Activated CD4-positive, alpha-beta memory T cell treated with anti-CD3 and anti-CD28 coated beads for 36 hours (primary cell): ENCODE measurements at places on chromosomes 12 and 14. TPM values are rescaled to one million over a fixed set of nuclear protein-coding genes. Genes with fewer than 3 reads are reported as not detected.

DNA sequence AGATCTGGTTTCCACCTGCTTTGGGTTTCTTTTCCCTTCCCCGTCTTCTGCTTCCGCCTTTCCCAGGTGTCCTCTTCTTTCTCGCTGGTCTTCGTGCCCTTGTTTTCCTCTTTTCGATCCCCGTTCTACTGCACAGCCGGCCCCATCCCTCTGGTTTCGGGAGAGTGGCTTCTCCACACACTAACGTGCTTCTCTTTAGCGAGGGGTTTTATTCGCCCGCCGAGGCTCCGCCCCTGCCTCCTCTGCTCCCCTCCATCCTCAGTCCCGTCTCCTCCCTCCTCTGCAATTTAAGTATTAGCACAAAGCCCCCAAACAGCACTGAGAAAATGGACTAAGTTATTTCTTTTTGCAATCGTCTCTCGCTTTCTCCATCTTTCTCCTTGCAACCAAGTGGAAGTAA, at the start of gene SLC7A8:
TSS of gene SLC7A8 (minus strand) at position 182 of the 400 bp plus-strand sequence. CDS start 746 bp downstream, outside the sequence.
- DNase-seq, result peak; percentile 41
- H3K27ac ChIP-seq, result no peak within 1 kb of the TSS
- no peak within 1 kb of the TSS for H3K4me3 ChIP-seq

DNA sequence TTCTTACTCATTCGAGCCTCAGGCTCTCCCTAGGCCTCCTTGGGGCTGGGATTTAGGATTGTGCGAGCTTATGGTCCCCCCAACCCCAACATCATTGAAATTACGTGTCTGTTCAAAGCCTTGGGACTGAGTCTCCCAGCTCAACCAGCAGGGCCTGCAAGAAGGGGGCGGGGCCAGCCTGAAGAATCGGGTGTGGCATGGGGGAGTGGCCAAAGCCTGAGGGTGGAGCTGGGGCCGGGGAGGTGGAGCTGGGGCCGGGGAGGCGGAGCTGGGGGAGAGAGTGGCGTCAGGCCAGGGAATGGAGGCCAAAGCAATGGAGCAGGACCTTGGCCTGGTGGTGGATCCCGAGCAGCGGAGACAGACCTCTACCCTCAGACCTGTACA, 24.3 kb upstream of the HSPB8 start:
- no peaks in the 10 kb centered on the region for H3K36me3 ChIP-seq
- no peaks in the 10 kb centered on the region for H3K4me1 ChIP-seq
- H3K27ac ChIP-seq, result no peak overlapping the region
- no peak overlapping the region for H3K4me3 ChIP-seq
- peaks cover 9% of the 10 kb centered on the region for H3K27me3 ChIP-seq

Gene TMCC3
- total RNA-seq, result 0.36 TPM

DNA sequence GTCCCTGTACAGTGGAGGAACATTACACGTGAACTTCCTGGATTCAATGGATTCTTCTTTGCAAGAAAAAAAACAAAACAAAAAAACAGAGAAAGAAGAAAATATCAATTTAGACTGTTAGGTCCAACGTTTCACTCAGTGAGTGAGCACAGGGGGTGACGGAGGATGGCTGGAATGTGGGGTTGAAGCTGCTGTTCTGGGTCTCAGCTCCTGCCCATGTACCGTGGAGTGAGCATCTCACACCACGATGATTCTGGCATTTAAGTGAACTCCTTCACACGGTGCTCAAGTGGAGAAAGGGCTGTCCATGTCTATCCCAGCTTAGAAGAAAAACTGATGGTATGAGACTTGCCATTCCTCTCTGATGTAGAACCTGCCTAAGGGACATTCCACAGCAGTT, 23.2 kb downstream of the CCND2 start:
- peak overlapping the region; percentile 66 for H3K27ac ChIP-seq
- H3K4me3 ChIP-seq, result no peak overlapping the region
- DNase-seq, result no peak
- peaks cover 50% of the 10 kb centered on the region for H3K4me1 ChIP-seq

Gene MYF5
- total RNA-seq, result not detected

GRCh38 chr12:90979019-90979418, 24.0 kb upstream of the CCER1 start:
- H3K27me3 ChIP-seq, result peaks cover under 1% of the 10 kb centered on the region
- no peak for DNase-seq
- no peak overlapping the region for H3K27ac ChIP-seq
- H3K36me3 ChIP-seq, result no peaks in the 10 kb centered on the region
- no peak overlapping the region for H3K4me3 ChIP-seq

- H3K4me1 ChIP-seq, result no peaks in the 10 kb centered on the region
- no peaks in the 10 kb centered on the region for H3K36me3 ChIP-seq
- no peak overlapping the region for H3K27ac ChIP-seq
- H3K27me3 ChIP-seq, result no peaks in the 10 kb centered on the region
- DNase-seq, result no peak
- H3K4me3 ChIP-seq, result no peak overlapping the region
Measured at GRCh38 chr12:16323638-16324037, 23.8 kb upstream of the MGST1 start.

Gene GPR68
- 6.5 TPM for total RNA-seq

- no peak overlapping the region for H3K4me3 ChIP-seq
- H3K36me3 ChIP-seq, result no peaks in the 10 kb centered on the region
- no peaks in the 10 kb centered on the region for H3K4me1 ChIP-seq
- DNase-seq, result no peak
- H3K27me3 ChIP-seq, result peaks cover 4% of the 10 kb centered on the region
Measured at GRCh38 chr12:62075870-62076269, 184.3 kb upstream of the USP15 start.

DNA sequence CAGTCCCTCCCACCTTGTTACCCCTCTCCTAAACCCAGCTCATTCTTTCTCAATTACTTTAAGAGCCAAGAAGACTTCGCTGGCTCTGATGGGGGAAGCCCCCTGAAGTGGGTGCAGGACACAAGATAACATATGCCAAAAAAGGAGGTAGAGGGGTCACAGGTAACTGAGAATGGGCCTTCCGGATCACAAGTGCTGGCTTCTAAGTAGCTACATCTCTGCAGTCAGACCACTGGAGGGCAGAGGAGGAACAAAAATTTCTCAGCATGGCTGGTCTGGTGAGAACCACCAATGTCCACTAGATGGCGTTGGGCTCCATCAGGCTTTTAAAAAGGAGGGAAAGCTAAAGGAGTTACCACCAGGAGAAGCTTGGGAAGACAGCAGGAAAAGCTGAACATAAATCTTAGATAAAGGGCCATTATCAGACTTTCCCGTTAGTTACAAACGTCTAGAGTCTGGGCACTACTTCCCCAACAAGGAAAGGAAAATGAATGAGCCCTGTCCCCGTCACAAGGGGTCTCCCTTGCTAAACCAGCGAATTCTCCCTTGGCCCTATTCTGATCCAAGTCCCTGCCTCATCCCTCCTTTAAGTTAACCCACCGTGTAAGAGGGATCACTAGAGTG, 11.6 kb upstream of the CDH24 start:
- no peaks in the 10 kb centered on the region for H3K27me3 ChIP-seq
- peak overlapping the region; percentile 66 for H3K27ac ChIP-seq
- H3K4me1 ChIP-seq, result peaks cover 42% of the 10 kb centered on the region
- peak; percentile 82 for DNase-seq
- H3K36me3 ChIP-seq, result peaks cover 48% of the 10 kb centered on the region

Gene SALL2
- total RNA-seq, result 4.8 TPM

DNA sequence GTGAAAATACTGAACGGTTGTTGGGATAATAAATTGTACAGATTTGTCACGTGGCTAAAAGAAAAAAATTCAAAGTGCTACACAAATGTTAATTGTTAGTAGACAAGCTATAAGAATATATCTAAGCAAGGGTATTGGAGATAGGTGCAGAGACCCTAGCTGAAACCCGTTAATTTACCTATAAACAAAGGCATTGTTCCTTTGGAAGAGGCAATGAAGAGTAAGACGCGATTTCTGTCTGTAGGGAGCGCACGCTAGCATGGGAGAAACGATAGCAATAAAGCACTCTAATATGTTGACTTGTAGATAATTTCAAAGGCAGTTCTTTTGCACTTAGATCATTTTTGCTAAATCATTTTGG, 565 bp downstream of the CCDC77 start:
- H3K27me3 ChIP-seq, result no peaks in the 10 kb centered on the region
- DNase-seq, result peak; percentile 22
- no peak overlapping the region for H3K4me3 ChIP-seq
- H3K4me1 ChIP-seq, result no peaks in the 10 kb centered on the region
- H3K36me3 ChIP-seq, result no peaks in the 10 kb centered on the region
- no peak overlapping the region for H3K27ac ChIP-seq
